ENCODE measurements at places on chromosomes 12 and 14.

GRCh38 chr12:58557171-58557570, 363.1 kb downstream of the LRIG3 start:
- DNase-seq, result no peak

- DNase-seq, result no peak
These were observed 593 bp downstream of the PIP4P1 start for GRCh38 chr14:20460458-20461224.

DNA sequence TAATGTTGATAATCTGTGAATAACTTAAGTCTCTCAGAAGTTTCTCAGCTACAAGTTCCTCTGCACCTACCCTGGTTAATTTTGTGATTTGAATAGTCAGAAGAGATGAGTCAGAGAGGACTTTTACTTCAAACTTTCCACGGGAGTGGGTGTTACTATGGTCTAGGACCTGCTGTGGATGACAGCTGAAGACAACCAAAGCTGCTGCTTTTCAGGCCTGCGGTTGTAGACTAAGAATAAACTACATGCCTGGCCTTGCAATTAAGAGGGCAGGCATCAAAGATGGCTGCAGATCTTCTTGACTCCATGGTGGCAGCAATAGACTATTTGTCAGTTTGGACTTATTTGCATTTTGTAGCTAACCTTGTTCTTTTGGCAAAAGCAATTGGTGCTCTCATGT, 227.1 kb upstream of the KRR1 start:
- DNase-seq, result no peak

DNA sequence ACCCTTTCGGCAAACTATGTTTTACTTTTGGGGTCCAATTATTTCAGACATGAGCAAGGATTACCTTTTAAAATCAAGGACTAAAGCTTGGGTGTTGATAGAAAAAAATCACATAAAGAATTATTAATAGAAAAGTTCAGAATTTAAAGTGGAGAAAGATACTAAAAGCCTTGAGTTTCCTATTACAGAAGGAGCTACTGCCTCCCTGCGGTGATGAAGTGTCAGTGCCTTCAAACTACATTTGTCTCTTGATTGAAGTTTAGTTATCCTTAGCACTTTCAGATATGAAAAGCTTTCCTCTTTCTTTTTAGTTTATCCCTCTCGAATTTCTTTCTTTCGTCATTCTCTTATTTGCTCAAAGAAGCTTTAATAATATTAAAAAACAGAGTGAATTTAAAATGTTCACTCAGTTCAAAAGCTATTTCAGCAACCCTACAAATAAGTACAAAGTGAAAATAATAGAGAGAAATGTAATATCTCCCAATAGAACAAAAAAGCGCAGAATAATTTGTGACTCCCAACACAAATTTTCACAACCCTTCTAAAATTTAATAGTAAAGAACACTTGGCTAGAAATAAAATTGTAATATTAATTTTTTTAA, 87.6 kb downstream of the SEC23A start:
- DNase-seq, result no peak

DNA sequence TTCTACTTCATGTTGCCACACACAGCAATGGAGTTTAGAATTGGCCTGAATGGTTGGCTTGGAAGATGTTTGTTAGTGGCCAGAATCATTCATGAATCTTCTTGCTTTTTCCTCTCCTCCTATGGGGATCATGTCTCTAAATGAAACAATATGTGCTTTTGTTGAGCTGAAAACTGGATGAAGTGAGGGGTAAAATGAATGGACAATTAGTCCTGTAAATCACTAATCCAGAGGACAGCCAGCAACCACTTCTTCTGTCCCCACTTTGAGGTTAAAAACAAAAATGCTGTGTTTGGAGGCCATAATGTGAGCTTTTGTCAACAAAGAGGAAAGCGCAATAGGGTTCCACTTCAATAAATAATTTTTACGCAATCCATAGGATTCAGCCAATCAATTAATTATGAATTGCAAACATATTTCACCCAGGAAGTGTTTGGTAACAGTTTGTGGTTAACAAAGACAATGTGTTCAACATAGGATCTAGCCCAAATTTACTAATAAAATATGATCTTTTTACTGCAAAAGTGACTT, 30.3 kb upstream of the AMIGO2 start:
- DNase-seq, result no peak

- DNase-seq, result no peak
These were observed 198.8 kb upstream of the TMEM132C start for GRCh38 chr12:128068211-128068610.

DNA sequence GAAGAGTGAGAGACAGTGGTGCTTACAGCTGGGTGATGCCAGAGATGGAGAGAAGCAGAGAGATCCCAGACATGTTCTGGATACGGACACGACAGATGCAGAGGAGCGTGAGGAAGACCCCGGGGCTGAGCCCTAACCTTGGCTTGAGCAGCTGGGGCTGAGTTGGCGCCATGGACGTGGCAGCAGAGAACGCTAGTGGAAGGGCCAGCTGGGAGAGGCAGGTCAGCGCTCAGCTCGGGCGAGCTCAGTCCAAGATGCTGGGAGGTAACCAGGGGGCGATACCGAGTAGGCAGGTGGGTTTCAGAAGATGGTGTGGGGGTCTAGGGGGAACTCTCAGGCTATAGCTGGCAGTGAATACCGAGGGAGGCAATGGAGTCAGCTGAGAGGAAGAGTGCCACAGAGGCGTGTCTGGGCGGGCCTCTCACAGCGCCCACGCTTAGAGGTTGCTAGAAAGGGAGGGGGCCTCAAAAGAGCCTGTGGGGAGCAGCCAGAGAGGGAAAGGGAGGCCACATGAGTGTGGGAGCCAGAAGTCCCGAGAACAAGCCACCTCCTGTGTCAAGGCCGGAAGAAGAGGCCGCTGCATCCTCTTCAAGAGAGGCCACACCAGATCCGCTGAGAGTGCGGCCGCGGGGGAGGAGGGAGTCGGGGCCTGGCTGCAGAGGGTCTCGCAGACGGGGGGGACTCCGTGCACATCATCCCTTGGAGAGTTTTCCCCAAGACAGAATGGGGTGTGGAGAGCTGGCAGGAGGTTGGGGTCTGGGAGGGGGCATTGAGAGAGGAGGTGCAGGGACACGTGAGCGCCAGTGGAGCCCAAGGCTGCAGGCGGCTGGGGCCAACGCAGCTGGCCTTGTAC, 57.0 kb upstream of the DIO3 start:
- no peak for DNase-seq

DNA sequence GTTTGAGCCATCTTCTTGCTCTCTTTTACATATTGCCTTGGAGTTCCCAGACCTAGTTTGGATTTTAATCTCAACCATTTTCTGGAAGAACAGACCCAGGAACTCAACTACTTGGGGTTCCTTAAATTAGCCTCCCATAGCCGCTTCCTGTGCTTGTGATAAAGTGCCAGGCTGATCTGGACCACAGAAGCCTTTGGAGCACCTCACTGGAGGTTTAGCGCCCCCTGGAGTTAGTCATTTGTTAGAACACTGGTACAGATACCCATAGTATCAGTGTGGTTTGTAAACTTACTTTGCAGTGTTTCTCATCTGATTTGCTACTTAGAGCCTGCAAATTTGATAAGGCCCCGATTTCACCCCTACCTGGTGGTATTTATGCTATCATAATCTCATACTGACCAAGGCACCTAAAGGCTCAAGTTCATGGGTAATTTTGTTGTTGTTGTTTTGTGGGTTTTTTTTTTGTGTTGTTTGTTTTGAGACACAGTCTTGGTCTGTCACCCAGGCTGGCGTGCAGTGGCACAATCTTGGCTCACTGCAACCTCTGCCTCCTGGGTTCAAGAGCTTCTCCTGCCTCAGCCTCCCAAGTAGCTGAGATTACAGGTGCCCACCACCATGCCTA, 3.7 kb downstream of the UNC119B start:
- no peak for DNase-seq

Measured in caudate nucleus (tissue), 63 donors.